ENCODE measurements at places on chromosomes 16 and 17. TPM values are rescaled to one million over a fixed set of nuclear protein-coding genes. Genes with fewer than 3 reads are reported as not detected.

DNA sequence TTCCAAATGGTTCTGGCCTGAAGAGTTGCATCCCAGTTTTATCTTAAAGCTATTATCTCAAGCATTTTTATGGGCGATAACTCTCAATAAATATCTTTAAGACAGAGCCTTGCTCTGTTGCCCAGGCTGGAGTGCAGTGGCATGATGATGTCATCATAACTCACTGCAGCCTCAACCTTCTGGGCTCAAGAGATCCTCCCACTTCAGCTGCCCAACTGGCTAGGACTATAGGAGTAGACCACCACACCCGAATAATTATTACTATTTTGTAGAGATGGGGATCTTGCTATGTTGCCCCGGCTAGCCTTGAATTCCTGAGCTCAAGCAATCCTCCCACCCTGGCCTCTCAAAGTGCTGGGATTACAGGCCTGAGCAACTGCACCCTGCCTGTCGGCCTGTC, 26.1 kb upstream of the CYTH1 start:
- H3K4me3 ChIP-seq: no peak overlapping the region
- H3K36me3 ChIP-seq: peaks cover 63% of the 10 kb centered on the region

The ADAMTS18 gene
- not detected for total RNA-seq

GRCh38 chr16:4347010-4347409, 4.1 kb downstream of the PAM16 start:
- peaks cover 15% of the 10 kb centered on the region for H3K4me1 ChIP-seq
- H3K36me3 ChIP-seq: no peaks in the 10 kb centered on the region
- no peak for DNase-seq
- no peak overlapping the region for H3K27ac ChIP-seq
- H3K4me3 ChIP-seq: no peak overlapping the region

The TMEM235 gene
- total RNA-seq: not detected

- DNase-seq: no peak
- peaks cover 30% of the 10 kb centered on the region for H3K4me1 ChIP-seq
- peaks cover 1% of the 10 kb centered on the region for H3K36me3 ChIP-seq
- H3K27me3 ChIP-seq: no peaks in the 10 kb centered on the region
- no peak overlapping the region for H3K27ac ChIP-seq
Observed at GRCh38 chr17:69179227-69179952, 37.7 kb upstream of the ABCA6 start.

The KRTAP2-3 gene
- not detected for total RNA-seq

DNA sequence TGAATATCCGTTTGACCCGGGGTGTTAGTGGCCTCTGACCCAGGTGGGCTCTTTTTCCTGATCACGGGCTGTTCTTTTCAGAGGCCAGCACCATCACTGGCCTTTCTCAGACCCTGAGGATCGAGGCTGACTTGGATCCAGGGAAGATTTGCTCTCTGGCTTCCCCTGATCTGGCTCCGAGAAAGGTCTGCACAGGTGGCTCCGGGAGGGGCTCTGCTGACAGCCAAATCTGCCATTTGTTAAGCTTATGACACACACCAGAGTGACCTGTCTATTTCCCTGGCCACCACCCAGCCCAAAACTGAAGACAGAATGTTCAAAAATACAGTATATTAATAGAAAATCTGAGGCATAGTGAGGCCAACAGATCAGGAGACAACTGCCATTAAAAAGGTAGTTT, 221.8 kb upstream of the TNRC6C start:
- no peaks in the 10 kb centered on the region for H3K36me3 ChIP-seq
- H3K27me3 ChIP-seq: peaks cover 40% of the 10 kb centered on the region
- peaks cover 22% of the 10 kb centered on the region for H3K4me1 ChIP-seq
- no peak overlapping the region for H3K4me3 ChIP-seq
- no peak overlapping the region for H3K27ac ChIP-seq
- DNase-seq: peak; percentile 57

The KRTAP17-1 gene
- total RNA-seq: not detected

The TOX3 gene
- total RNA-seq: 0.86 TPM

DNA sequence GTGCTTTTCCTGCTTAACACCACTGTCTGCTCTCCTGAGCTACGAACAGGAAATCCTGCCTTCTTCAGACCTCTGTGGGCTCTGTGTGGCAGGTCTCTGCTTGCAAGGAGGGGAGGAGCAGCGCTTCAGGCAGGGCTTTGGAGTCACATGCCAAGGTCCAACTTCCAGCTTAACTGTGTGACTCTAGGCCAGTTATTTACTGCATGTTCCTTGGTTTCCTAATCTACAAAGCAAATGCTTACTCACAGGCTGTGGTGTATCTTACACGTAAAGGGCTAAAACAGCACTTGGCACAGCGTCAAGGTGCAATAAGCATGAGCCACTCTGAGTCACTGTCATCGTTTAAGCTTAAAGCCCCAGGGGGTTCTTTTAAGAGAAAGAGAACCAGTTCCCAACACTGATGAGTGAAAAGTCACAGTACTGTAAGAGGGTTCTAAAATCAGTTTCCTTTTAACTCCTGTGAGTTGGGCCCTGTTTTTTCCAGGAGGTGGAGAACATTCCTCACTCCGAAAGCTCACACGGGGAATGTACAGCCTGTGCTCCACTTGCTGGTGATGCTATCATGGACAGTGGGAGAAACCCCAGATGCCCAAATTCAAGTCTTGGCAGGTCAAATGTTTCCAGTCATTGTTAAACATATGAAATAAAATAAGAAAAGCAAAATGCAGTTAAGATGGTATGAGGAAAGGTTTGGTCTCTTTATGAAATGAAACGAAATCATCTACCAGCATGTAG, 54.1 kb upstream of the BCAR1 start:
- peaks cover 42% of the 10 kb centered on the region for H3K4me1 ChIP-seq
- peaks cover 27% of the 10 kb centered on the region for H3K36me3 ChIP-seq
- no peaks in the 10 kb centered on the region for H3K27me3 ChIP-seq
- H3K27ac ChIP-seq: peak overlapping the region; percentile 99
- DNase-seq: peak; percentile 85

- no peaks in the 10 kb centered on the region for H3K36me3 ChIP-seq
- no peak overlapping the region for H3K27ac ChIP-seq
- H3K4me1 ChIP-seq: no peaks in the 10 kb centered on the region
- DNase-seq: no peak
Observed at GRCh38 chr17:61581611-61582349, 9.2 kb downstream of the NACA2 start.

- peaks cover 14% of the 10 kb centered on the region for H3K27me3 ChIP-seq
- H3K27ac ChIP-seq: no peak overlapping the region
- H3K4me1 ChIP-seq: no peaks in the 10 kb centered on the region
- H3K4me3 ChIP-seq: no peak overlapping the region
- H3K36me3 ChIP-seq: no peaks in the 10 kb centered on the region
Observed at GRCh38 chr17:71740866-71741265, 380.0 kb upstream of the SOX9 start.

GRCh38 chr17:71558901-71559300, 561.9 kb upstream of the SOX9 start:
- DNase-seq: no peak
- no peaks in the 10 kb centered on the region for H3K4me1 ChIP-seq
- H3K36me3 ChIP-seq: no peaks in the 10 kb centered on the region
- H3K27me3 ChIP-seq: peaks cover 22% of the 10 kb centered on the region
- H3K4me3 ChIP-seq: no peak overlapping the region

The KRT39 gene
- not detected for total RNA-seq

DNA sequence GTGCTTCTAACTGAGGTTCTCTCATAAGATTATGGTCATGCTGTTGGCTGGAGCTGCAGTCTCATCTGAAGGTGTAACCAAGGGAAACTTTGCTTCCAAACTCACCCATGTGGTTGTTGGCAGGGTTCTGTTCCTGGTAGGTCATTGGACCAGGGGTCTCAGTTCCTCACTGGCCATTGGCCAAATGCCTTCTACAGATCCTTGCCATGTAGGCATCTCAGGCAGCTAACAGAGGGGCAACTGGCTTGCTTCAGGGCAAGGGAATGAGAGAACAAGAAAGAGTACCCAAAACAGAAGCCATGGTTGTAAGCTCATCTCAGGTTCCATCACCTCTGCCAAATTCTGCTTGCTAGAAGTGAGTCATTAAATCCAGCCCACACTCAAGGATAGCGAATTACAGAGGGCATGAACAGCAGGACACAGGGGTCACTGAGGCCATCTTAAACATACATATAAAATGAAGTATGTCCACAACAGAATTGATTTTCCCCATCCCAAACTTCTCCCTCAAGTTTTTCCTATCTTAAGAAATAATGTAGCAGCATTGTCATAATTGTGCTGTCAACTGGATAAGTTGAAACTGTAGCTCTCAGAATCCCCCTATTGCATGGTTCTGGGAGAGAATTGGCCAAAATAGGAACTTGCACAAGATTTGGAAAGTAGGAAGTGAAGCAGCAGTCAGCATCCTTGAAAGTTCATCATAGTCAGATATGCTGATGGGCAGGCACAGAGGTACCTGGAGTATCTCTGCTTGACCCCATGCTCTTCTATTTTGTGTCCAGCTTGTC, 42.4 kb upstream of the CES5A start:
- H3K36me3 ChIP-seq: no peaks in the 10 kb centered on the region
- no peaks in the 10 kb centered on the region for H3K27me3 ChIP-seq
- no peak overlapping the region for H3K27ac ChIP-seq
- H3K4me1 ChIP-seq: no peaks in the 10 kb centered on the region
- H3K4me3 ChIP-seq: no peak overlapping the region

The IGF2BP1 gene
- total RNA-seq: 51.4 TPM

The FOXL1 gene
- 9.3 TPM for total RNA-seq

DNA sequence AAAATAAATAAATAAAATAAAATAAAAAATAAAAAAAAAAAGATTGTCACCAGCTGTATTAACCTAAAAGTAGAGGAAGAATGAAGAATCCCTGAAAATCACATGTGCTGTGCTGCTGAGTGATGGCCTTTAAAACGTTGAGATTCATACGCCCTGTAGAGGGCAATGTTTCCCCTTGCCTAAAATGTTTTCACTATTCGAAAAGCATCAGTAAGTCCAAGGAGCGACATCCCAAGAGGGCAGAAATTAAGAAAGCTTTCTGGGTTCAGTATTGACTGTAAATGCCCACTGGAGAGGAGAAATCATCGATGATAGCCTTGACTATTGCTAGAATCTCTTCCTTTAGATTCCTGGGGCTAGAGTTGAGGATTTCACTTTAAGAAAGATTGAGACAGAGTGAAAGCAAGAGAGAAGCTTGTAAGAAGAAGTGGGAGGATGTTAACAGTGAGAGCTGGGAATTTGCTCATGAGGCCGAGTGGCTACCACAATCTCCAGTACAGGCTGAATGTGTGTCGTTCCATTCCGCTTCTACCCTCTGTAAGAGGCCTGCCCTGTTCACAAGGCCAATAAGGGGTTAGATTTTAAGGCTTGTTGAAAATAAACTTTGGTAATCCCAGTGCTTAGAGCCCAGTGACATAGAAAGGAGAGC, 170.8 kb upstream of the FAM20A start:
- DNase-seq: no peak
- H3K4me1 ChIP-seq: peaks cover 11% of the 10 kb centered on the region
- H3K27ac ChIP-seq: no peak overlapping the region
- no peaks in the 10 kb centered on the region for H3K27me3 ChIP-seq

- H3K4me3 ChIP-seq: no peak overlapping the region
- H3K27ac ChIP-seq: no peak overlapping the region
- H3K27me3 ChIP-seq: no peaks in the 10 kb centered on the region
- peaks cover 3% of the 10 kb centered on the region for H3K4me1 ChIP-seq
Observed at GRCh38 chr17:57114085-57114673, 29.1 kb downstream of the AKAP1 start.

- H3K27me3 ChIP-seq: no peaks in the 10 kb centered on the region
- H3K4me1 ChIP-seq: no peaks in the 10 kb centered on the region
- DNase-seq: no peak
- no peak overlapping the region for H3K27ac ChIP-seq
- no peaks in the 10 kb centered on the region for H3K36me3 ChIP-seq
- H3K4me3 ChIP-seq: no peak overlapping the region
Observed at GRCh38 chr17:32976131-32976530, 15.5 kb upstream of the SPACA3 start.

GRCh38 chr16:78216166-78216745, 116.8 kb downstream of the WWOX start:
- H3K4me1 ChIP-seq: peaks cover 13% of the 10 kb centered on the region
- H3K27me3 ChIP-seq: peaks cover 14% of the 10 kb centered on the region
- no peak for DNase-seq
- no peaks in the 10 kb centered on the region for H3K36me3 ChIP-seq
- no peak overlapping the region for H3K27ac ChIP-seq
- no peak overlapping the region for H3K4me3 ChIP-seq

The CCL7 gene
- not detected for total RNA-seq

The KRT25 gene
- not detected for total RNA-seq

The GLP2R gene
- total RNA-seq: 2.0 TPM

The MYH11 gene
- 1.9 TPM for total RNA-seq

- peaks cover 48% of the 10 kb centered on the region for H3K36me3 ChIP-seq
- H3K4me1 ChIP-seq: peaks cover 6% of the 10 kb centered on the region
- no peak overlapping the region for H3K4me3 ChIP-seq
- no peaks in the 10 kb centered on the region for H3K27me3 ChIP-seq
Observed at GRCh38 chr16:69711115-69711740, 15.1 kb downstream of the NQO1 start.

The AOC2 gene
- total RNA-seq: 1.8 TPM

The FCSK gene
- 16.8 TPM for total RNA-seq

DNA sequence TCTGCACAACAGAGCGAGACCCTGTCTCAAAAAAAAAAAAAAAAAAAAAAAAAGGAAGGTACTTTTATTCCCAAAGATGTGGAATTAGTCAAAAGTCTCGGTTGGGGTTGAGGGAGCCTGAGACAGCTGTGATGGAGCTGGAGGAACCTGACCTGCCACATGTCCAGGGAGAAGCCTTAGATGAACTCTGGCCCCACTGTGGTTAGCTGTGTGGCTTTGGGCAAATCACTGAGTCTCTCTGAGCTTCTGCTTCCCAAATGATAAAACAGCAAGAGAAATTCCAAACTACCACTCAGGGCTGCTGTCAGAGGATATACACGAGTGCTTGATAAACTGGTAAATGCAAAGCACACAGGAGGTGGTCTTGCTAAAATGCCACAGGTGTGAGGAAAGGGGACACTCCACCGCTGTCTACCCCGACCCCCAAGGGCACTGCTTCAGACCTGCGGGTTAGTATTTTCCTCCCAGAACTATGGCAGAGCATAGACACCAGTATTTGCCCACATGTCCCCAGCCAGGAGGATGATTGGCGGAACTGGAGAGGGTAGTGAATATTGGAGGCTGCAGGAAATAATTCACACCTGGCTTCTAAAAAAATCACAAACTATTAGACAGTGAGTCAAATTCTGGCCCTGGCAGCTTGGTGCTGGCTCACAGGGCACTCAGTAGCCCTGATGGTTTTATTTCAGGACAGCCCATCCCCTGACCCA, 14.7 kb downstream of the DRC3 start:
- H3K36me3 ChIP-seq: no peaks in the 10 kb centered on the region
- H3K27ac ChIP-seq: no peak overlapping the region
- DNase-seq: no peak
- no peak overlapping the region for H3K4me3 ChIP-seq

GRCh38 chr17:55641676-55642081, 81.0 kb downstream of the TMEM100 start:
- DNase-seq: no peak
- H3K4me3 ChIP-seq: no peak overlapping the region
- no peaks in the 10 kb centered on the region for H3K4me1 ChIP-seq
- H3K27ac ChIP-seq: no peak overlapping the region
- no peaks in the 10 kb centered on the region for H3K36me3 ChIP-seq

All from osteocyte (in vitro differentiated cells).